ENCODE measurements at places on chromosomes 5 and 9.

- no peak for DNase-seq
These were observed 38.9 kb upstream of the SLC2A8 start for GRCh38 chr9:127358023-127358535.

GRCh38 chr5:149938791-149939358, 5.7 kb downstream of the PDE6A start:
- DNase-seq: no peak

- no peak for DNase-seq
These were observed 50.2 kb upstream of the RNF38 start for GRCh38 chr9:36450110-36450732.

DNA sequence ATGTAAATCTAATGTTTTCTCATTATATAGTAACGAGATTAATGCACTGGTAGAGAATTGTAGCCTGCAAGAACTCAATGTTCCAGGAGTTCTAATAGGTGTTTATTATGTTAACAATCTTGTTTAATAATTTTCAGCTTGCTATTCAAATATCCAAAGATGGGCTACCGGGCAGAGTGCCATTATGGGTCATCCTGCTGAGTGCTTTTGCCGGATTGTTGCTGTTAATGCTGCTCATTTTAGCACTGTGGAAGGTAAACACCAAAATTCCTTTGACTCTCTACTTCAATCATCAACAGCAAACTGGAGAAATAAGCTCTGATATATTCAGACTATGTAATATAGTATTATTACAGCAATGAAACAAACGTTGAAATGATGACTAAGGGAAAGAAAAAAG, 41.9 kb upstream of the ITGA2 start:
- no peak for DNase-seq

DNA sequence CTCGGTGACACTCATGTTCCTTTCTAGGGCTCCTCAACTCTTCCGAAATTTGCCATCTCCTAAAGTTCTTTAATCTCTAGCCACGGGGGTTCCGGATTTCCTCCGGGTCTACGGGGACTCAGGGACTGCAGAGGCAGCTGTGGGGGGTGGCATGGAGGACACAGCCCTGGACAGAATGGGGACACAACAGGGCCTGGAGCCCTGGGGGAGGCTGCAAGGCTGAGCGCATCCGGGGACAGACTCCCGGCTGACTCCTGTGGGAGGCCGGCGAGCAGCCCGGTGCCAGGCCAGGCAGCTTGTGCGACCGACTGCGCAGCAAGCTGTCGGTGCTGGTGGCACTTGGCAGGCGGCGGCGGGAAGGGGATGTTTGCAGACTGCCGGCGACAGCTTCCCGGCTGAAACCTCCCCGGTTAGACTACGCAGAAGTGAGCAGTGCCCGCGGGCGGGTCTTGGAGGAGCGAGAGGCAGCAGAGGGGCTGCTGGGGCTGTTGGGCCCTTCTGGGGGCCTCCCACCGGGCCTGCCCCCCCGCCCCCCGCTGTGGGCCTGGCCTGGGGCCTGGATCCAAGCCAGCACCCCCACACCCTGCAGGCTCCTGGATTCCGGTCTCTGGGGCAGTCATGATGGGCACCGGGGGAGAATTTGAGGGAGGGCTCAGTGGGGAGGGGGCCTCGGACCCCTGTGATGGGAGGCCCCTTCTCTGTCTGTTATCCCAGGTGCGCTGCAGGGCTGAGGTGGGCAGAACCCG, 28.7 kb upstream of the UBAC1 start:
- DNase-seq: no peak

DNA sequence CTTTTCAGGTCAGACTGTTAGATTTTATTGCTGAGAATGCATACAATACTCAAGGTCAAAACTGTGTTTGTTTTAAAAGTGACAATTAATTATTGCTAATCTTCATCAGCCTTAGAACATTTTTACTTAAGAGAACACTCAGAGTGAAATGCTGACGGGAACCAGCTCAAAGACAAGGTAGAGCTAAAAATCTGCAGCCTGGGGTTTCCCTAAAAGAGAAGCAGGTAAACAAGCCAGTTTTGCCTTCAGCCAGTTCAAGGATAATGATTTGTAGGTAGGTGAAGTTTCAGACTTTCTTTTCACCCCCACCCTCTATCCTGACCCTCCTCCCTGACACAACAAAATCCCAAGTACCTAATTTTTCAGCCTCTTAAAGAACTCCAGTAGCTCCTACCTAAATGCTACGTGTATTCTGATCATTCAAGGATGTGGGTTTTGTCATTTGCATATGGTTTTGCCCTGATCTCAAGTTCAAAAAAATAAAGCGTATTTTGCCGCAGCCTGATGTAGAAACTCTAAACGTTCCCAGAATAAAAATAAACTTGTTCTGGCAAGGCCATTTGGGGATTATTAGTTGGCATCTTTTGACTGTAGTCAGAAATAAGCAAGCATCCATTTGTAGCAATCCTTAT, 407.2 kb downstream of the EFNA5 start:
- DNase-seq: no peak

DNA sequence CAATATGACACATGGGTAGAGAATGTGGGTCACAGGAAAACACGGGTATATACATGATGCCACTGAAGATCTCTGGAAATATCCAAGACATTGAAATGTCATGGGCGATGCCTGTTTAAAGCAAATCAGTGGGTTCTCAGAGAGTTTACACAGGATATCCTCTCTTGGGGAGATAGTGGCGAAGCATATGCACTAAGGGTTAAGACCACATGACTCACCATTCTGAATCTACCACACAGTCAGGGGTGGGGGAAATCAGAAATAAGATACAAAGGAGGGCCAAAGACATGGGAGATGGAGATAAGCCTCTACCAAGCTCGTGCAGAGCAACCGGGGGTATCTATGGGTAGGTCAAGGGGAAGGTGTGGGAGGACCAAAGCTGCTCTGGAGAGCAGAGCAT, 58.8 kb downstream of the SH3PXD2B start:
- no peak for DNase-seq

DNA sequence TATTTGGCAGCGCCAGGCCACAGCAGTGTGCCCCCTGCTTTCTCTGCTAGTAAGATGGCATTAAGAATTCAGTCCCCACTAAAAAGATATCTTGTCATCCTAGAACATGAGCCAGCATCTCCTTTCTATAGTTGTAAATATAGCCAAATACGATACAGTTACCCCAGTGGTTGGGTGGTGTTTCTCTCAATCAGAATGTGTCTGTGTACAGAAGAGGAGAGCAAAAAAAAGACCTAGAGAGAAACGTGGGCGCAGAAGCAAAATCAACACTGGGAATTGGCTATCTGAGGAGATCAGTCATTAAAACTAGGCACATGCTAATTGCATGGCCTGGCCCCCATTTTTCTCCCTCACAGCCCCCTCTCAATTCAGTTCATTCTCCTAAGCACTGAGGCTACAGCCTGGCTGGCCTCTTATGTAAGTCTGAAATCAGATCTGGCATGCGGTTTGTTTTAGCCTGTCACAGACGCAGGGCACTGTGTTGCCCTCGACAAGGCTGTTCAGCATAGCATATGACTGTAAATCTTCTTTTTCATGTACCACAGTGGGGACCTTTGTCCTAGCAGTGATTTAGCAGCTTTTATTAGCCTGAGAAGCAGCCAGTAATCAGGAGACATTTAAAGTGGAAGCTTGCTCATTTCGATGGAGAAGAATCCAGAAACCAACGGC, 57.8 kb downstream of the RORB start:
- no peak for DNase-seq

GRCh38 chr9:132154863-132155567, 6.8 kb upstream of the NTNG2 start:
- DNase-seq: no peak

DNA sequence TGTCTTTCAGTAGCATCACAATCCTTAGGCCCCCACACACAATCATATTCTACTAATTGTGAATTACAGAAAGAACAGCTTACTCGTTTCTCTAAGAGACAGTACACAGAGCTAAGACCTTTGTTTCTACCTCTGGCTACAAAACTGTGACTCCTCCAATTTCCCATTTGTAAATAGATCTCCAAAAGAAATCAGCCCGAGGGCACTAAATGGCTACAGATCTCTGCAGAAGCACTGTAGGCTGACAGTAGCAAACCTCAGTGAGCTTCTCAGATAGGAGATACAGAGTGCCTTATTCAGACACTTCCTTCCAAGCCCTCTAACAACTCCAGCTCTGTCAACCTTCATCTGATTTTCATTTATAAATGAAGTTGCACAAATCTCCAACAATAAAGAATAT, 51.0 kb downstream of the EFNA5 start:
- no peak for DNase-seq

DNA sequence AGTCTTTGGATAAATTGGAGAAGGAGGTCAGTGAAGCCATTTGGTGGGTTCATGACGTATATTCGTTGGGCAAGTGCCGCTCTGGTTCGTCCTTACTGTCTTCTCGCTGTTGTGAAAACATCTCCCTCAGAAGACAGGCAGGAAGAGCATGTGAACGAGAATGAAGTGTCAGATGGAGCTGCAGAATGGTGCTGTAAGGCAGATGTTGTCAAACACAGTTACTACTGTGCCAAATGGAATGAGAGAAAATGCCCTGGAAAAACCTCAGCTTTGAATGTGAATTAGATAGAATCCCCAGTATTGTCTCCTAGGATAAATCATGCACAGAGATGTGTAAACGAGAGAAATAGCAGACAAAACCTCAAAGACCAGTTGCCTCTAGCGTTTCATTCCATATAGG, 121.5 kb downstream of the CAMK4 start:
- no peak for DNase-seq

DNA sequence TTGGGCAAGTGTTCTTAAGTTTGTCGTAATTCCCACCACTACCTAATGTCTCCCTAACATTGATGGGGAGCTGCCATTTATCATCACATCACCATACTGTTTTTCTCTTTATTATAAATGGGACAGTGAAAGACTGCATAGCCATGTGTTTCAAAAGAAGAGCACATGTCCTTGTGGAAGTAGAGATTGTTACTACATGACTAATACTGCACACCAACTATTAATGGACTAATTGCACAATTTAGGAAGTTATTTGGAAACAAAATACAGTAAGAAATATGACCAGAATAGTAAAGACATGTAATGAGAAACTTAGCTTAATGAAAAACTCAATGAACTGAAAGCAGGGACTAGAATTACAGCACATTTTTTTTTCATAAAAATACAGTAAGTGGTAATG, 12.0 kb upstream of the ELOVL7 start:
- DNase-seq: no peak

- no peak for DNase-seq
These were observed 345.6 kb downstream of the EBF1 start for GRCh38 chr5:158754018-158754514.

DNA sequence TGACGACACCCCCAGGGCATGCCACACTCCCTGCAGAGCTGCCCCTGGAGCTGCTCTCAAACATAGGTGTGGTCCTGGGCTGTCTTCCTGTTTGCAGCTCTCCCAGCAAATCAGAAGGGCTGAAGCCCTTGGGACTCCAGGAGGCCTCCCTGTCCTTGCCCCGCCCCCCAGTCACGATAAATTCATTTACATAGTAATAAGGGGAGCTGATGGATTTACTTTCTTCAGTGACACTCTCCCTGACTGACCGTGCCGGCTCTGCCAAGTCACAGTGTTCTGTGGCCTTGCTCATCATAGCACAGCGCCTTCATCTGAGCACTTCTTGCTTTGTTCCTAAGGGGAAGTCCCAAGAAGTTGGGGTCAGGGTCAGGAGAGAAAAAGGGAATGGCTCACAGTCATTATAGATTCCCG, 121.4 kb downstream of the ENC1 start:
- no peak for DNase-seq

DNA sequence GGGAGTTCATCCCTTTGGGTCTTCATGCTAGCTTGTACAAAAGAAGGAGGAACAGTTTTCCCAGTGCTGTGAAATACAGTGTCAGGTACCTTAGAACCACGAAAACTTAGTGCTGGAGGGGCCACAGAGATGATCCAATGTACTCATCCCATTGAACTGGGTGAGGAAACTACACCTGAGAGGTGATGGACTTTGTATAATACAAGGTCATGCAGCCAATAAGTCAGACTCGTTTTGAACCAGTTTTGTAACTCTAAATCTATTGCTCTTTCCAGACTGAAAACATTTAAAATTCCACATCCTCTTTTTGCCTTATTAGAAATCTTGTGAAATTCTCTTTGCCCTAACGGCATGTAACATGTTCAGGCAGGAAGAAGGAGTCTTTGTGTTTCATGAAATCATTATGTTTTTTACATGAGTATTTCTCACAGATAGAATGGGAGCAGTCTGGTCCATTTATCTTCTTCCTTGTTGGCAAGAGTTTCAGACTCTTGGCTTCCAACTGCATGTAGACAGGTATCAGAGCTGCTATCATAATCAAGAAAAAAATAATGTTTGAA, 146.8 kb upstream of the FBXL7 start:
- DNase-seq: no peak

DNA sequence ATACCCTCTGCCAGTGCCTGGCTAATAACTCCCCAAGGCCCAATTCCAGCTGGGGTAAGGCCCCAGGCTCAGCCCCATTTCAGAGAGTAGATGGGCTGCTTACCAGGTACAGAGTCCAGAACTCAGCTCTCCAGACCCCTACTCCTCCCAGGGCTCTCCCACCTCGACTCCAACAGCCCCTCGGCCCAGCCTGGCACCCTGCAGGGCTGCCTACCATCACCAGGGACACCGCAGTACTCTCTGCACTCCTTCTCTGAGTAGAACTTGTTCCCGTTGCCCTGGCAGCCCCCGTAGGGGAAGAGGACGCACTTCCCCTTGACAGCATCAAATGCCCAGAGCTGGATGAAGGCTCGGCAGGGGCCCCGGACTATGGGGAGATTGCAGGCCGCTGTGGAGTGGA, 17.4 kb downstream of the AMBP start:
- no peak for DNase-seq

DNA sequence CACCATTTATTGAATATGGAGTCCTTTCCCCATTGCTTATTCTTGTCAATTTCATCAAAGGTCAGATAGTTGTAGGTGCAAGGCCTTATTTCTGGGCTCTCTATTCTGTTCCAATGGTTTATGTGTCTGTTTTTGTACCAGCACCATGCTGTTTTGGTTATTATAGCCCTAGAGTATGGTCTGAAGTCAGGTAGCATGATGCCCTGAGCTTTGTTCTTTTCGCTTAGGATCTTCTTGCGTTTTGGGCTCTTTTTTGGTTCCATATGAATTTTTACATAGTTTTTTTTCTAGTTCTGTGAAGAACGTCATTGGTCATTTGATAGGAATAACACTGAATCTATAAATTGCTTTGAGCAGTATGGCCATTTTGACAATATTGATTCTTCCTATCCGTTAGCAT, 40.2 kb upstream of the IFNE start:
- no peak for DNase-seq

DNA sequence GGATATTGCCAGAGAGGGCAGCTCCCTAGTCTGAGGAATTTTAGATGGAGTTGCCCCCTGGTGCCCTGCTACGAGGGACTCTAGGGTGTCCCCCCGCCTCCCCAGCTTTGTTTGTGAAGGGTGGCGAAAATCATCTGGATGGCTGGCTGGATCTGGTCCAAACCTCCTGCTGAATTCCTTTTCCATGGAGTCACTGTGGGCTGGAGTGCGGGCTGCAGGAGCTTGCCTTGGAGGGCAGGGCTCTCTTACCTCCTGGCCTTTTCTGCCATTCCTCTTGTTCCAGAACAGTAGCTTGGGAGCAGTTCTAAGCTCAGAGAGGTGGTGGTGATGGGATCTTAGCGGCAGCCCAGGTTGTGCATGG, 2.1 kb downstream of the SYNPO start:
- DNase-seq: no peak
